ENCODE measurements at places on chromosomes 3 and 15.
A peak's percentile ranks its signal among the peaks of the same experiment; 100 is the strongest.

- DNase-seq = no peak
Measured at GRCh38 chr3:152281133-152281713, 12.5 kb downstream of the MBNL1 start.

GRCh38 chr3:12515631-12516030 is 29.7 kb downstream of the MKRN2OS start:
- no peak for DNase-seq

DNA sequence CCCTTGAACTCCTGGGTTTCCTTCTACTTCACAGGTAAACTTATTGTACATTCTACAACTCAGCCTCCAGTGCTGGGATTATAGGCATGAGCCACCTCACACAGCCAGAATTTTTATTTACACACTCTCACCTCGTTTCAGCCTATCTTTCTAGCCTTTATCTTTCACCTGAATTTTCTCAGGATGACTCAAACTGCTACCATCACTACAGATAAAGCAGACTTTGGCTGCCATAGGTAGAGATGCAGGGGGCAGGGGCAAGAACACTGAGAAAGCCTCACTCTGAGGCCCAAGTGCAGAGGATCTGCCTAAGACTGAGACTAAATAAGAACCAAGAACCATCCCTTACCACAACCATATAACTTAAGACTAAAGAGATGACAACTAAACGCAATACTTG is 59.0 kb downstream of the ETFA start:
- no peak for DNase-seq

- DNase-seq = no peak
Measured at GRCh38 chr3:115848641-115849040, 225.3 kb downstream of the GAP43 start.

- DNase-seq = no peak
Measured at GRCh38 chr3:46580675-46581074, 14.6 kb upstream of the LRRC2 start.

DNA sequence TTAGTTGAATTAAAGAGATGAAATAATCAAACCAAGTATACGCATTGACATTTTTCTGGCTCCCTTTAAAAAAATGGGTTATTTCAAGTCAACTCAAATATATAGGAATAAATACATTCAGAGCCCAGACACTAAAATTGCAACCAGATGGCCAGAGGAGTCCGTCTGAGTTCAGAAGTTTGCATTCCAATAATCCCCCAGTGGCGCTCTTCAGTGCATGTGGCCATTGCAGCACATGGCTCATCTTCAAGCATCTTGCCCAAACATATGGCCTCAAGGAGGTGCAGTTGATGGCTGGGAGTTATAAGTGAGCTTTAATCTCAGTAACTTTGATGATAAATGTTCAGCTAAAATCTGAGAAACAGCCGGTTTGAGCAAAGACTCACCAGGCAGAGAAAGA is 295.8 kb upstream of the LRRN1 start:
- DNase-seq = no peak

GRCh38 chr3:24017305-24017704 is 72.2 kb downstream of the NR1D2 start:
- DNase-seq = no peak

DNA sequence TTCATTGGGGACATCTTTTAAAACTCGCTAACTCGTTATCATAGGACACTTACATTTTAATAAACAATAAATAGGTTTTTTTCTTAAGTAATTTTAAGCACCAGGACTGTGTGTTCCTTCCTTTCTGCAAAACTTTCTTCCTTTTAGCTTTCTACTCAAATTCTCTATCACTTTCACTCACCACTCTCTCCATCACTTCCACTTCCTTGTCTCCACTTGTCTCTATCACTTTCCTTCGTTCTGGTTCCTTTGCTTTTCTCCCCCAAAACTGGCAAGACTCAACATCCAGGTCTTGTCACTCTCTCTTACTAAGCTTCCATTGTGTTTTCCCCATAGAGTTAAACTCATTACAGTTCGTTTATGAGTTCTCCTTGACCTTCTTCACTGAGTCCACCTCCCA is 99.0 kb downstream of the ZPLD1 start:
- DNase-seq = no peak

- DNase-seq = no peak
Measured at GRCh38 chr3:32502946-32503286, 264 bp upstream of the CMTM6 start.

DNA sequence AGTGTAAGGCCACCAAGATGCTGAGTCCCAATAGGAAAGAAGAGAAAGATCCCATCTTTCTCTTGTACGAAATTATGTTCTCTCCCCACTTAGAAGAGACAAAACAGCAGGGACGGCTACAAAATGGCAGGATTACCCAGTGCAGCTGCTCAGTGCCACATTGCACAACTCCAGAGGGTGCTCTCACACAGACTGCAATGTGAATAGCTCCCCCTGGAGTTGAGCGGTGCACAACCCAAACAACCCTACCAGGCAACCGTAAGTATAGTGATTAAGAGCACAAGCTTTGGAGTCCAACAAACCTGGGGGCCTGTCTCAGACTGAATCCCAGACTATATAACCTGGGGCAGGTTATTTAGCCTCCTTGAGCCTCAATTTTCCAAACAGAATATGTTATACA is 3.1 kb upstream of the BHLHE40 start:
- DNase-seq = peak; percentile 62

DNA sequence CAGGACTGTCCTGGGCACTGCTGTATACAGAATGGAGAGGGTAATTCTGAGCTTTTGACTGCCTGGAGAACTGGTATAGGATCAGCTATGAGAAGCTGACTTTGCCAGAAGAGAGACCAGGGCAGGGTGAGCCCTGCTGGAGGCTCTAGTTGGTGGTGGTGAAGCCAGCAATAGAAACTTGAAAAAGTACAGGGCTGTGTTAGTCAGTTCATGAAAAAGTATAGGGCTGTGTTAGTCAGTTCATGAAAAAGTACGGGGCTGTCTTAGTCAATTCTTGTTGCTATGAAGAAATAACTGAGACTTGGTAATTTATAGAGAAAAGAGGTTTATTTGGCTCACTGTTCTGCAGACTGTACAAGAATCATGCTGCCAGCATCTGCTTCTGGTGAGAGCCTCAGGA is 63.5 kb upstream of the C2CD4B start:
- no peak for DNase-seq
